Glutamatergic neuron (in vitro differentiated cells): ENCODE measurements at places on chromosomes 2 and 18.

GRCh38 chr2:44570271-44570670, 208.5 kb downstream of the CAMKMT start:
- no peak for DNase-seq

DNA sequence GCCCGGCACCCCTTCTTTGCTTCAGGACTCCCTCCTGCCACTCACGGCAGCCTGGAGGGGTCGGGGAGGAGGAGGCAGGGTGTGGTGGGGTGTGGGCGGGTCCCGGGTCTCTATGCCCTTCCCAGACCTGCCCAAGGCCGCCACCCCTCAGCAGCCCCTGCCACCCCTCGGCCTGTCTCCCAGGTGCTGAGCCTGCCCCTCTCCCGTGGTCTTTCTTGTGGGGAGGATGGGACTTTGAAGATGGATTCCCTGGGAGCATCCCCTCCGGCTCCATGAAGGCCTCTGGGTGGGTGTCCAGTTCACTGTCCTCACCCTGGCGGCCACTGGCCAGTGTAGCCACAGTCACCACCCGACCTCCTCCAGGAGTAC, 23.2 kb downstream of the KCNIP3 start:
- DNase-seq: no peak

- no peak for DNase-seq
Measured at GRCh38 chr2:40814616-40815015, 362.7 kb upstream of the SLC8A1 start.

DNA sequence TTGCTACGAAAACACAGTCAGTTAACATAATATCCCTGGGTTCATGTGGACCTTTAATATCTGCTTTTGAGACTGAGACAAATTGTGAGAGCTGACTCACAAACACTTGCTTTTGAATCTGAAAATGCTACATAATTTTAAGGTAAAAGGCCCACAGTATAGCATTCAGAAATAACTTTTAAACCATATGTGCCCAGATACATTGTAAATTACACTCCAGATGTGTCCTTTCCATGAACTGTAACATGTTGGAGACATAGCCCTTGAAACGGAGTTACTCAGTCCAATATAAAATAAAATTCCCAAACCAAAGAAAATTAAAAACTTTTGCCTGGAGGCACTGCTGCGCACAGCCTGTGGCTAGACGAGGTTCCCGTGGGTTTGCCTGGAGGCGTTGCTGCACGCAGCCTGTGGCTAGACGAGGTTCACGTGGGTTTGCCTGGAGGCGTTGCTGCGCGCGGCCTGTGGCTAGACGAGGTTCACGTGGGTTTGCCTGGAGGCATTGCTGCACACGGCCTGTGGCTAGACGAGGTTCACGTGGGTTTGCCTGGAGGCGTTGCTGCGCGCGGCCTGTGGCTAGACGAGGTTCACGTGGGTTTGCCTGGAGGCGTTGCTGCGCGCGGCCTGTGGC, 131.9 kb upstream of the ALKAL2 start:
- DNase-seq: no peak
